ENCODE measurements at places on chromosomes 1 and 21.

DNA sequence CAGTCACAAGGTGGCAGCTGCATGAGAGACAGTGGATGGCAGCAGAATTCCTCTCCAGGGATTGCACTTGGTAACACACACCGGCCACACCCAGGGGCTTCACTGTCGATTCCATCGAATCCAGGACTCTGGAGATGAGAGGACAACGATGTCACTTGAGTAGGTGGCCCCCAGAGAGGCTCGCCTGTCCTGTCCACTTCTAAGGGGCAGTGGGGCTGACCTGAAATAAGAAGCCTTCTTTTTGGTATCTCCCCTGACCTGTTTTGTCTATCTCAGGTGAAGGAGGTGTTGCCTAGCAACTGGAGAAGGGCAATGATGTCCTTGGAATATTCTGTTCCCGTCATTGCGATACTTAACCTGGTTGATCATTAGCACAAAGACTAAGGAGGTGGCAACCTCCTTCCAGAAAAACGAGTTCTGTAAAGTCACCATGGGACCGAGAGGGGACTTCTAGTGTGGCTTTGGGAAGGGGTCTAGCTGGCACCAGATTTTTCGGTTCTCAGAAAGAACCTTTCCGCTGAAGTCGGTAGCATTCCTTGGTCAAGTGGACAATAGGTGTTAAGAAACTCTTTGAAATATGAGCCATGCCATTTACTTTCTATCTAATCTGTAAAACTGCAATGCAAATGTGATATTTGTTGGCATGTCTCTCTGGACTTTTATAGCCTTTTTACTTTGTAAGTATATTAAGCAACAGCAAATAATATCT is 85.2 kb upstream of the TMPRSS2 start:
- DNase-seq, result no peak

GRCh38 chr1:180923021-180923841 is 10.5 kb downstream of the KIAA1614 start:
- DNase-seq, result no peak

DNA sequence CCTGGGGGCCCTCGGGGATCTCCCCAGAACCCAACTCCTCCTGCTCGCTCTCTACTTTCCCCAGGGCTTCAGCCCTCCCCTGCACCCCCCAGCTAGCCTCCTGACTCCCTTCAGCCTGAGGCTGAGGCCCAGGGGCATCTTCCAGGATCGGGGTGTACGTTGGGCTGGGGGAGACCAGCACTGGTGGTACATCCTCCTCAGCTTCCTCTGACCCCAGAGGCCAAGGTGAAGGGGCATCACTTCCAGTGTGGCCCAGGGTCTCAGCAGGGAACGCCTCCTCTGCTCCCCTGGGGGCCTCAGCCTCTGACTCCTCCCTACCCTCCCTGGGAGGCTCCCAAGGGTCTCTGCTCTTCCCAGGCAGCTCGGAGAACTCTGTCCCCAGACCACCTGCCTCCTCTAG is 6.8 kb downstream of the NES start:
- no peak for DNase-seq

DNA sequence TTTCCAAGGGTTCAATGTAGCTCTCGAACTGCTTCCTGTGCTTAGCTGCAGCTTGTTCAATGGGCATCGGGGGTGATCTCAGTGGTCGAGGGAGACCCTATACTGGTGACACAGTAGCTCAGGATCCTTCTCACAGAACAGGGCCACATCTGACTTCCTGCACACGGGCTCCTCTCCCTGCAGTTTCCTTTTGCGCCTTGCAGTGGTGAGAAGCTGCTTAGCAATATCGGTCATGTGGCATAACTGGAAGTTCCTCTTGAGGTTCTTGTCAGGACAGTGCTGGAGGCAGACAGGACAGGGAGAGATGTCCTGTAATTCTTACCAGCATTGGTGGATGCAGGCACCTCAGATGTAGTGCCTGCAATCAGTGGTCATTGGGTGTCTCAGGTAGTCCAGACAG is 140.5 kb upstream of the MAP1LC3C start:
- no peak for DNase-seq

- no peak for DNase-seq
Measured at GRCh38 chr1:219467524-219467923, 145.4 kb downstream of the ZC3H11B start.

GRCh38 chr1:157240495-157241184 is 102.4 kb upstream of the ETV3 start:
- no peak for DNase-seq

GRCh38 chr1:57794078-57794477 is 370.2 kb upstream of the DAB1 start:
- DNase-seq, result no peak

DNA sequence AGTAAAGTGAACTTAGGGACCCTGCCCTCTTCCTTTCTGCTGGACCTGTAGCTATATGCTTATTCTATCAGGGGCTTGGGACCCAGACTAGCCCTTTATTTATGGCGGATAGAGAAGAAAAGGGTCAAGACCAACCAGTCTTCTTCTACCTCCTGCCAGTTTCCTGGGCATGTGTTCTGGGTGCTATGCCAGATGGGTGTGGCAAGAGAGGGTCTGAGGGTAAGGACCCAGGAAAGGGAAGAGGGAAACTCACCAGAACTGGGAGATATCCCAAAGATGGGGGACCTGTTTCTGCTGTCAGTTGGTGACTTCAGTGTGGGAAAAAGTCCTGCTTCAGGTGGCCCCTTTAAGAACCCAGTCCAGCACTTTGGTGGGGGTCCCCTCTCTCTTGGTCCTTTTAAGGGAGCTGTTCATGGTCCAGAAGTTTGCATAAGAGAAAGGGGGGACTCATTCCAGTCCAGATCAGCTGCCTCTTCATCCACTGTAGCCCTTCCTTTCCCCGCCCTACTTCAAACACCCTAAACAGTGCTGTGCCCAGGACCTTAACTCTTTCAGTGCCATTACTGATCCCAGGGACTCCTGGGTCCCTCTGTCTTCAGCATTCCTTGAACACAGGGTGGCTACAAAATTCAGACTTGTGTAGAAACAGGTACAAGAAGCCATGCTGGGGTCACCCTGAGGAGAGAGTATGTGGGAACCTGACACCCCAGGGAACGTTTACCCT is 18.4 kb downstream of the SSR2 start:
- no peak for DNase-seq

DNA sequence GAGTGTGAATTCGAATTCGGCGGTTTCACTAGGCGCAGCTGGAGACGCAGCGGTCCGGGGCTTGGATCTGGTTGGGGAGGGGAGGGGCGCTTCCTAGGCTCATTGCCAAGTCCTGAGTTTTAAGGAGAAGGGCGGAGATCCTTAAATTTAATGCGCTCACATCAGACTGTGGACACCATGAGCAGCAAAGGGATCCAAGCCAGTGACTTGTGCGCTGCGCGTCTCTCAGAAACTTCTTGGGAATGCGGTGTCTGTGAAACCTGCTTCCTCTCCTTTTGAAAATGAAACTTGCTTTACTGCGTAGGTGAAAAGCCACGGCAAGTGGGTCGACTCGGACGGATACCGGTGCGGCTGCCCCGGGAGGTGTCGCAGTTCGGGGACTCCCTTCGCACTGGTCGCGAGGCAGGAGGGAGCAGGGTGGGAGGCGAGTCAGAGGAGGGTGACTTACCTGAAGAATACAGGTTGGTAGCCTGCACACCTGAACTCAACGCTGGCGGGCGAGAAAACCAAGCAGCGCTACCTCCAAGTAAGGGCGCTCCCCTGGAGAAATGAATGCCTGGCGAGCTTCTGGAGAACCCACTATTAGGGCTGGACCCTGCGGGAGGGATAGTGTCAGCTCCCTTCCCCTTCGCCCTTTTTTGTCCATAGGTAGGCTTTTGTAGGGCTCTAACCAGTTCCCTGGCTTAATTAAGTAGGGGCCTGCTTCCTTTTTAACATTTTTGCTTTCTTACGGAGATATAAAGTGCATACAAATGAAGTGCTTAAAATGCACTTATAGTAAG is 992 bp downstream of the TENT5C start:
- peak; percentile 50 for DNase-seq

DNA sequence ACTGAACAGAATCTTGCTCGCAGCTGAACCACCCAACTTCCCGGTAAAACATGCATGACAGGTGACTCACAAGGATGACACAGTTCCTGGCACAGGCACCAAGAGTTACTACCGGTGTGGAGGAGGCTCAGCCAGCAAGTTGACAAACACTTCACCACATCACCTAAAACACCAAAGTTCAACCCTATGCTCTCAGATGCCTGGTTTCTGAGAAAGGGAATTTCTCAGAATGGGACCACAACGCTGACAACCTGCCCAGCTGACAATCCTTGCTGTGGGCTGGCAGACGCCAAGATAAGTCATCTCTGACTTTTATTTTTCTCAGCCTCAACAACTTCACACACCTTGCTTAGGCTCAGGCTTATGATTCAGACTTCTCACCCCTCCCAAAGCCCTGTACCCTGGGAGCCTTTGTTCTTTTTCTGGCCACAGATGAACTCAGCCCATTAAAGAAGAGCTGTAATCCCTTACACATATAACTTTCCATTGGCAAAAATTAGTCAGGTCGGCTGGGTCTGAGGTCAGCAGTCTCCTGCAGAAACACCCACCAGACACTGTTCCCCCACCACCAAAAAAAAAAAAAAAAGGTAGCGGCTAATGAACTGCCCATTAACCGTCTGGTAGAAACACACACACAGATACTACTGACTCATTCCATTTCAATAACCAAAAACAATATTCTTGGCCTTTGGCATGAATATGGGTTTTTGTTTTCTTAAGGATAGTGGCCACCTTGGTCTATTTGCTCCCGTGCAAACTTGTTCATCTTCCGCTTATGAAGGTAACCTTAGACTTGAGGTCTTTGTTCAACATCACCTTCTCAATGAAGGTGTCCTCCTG is 10.8 kb upstream of the TIAM1 start:
- peak; percentile 66 for DNase-seq

GRCh38 chr21:25501462-25501861 is 105.8 kb downstream of the MRPL39 start:
- DNase-seq, result no peak
